ENCODE measurements at places on chromosomes 5 and 9. TPM values are rescaled to one million over a fixed set of nuclear protein-coding genes. Genes with fewer than 3 reads are reported as not detected.

NTRK2 gene
- 9.3 TPM for total RNA-seq

- no peaks in the 10 kb centered on the region for H3K36me3 ChIP-seq
- DNase-seq = no peak
- H3K4me1 ChIP-seq = no peaks in the 10 kb centered on the region
- H3K27me3 ChIP-seq = no peaks in the 10 kb centered on the region
- no peak overlapping the region for H3K4me3 ChIP-seq
Observed at GRCh38 chr9:6922680-6923079, 164.9 kb downstream of the KDM4C start.

GRCh38 chr9:104094534-104095015, 466 bp downstream of the SMC2 start:
- peak overlapping the region; percentile 58 for H3K4me3 ChIP-seq
- peaks cover 7% of the 10 kb centered on the region for H3K4me1 ChIP-seq
- DNase-seq = no peak
- no peaks in the 10 kb centered on the region for H3K27me3 ChIP-seq
- H3K36me3 ChIP-seq = no peaks in the 10 kb centered on the region

- H3K27ac ChIP-seq = peak overlapping the region; percentile 0
- no peak overlapping the region for H3K4me3 ChIP-seq
- no peaks in the 10 kb centered on the region for H3K27me3 ChIP-seq
- no peaks in the 10 kb centered on the region for H3K36me3 ChIP-seq
- no peak for DNase-seq
Observed at GRCh38 chr9:92600462-92601261, 64.9 kb upstream of the ECM2 start.

INSL4 gene
- total RNA-seq = not detected

DNA sequence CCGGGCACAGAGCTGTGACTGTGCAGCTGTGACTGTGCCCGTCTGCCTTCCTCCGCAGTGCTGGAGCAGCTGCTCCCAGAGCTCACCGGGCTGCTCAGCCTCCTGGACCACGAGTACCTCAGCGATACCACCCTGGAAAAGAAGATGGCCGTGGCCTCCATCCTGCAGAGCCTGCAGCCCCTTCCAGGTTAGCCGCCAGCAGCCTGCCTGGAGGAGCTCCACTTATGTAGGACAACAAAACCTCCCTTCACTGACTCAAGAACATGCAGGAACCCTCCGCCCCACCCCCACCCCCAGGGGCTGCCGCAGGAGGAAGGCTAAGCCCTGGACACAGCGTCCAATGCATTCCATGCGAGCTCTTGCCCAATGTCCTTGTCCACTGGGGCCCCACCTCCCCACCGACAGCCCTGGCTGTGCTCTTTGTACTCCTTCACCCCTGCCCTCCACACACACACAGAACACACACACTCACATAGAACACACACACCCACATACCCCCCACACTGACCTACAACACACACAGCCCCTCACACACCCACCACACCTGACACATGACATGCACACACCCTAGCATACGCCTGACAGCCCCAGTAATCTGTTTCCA, 27.9 kb downstream of the AFAP1L1 start:
- no peaks in the 10 kb centered on the region for H3K4me1 ChIP-seq
- no peak overlapping the region for H3K27ac ChIP-seq
- no peaks in the 10 kb centered on the region for H3K36me3 ChIP-seq
- DNase-seq = no peak
- no peaks in the 10 kb centered on the region for H3K27me3 ChIP-seq

ABCA1 gene
- 23.2 TPM for total RNA-seq

DNA sequence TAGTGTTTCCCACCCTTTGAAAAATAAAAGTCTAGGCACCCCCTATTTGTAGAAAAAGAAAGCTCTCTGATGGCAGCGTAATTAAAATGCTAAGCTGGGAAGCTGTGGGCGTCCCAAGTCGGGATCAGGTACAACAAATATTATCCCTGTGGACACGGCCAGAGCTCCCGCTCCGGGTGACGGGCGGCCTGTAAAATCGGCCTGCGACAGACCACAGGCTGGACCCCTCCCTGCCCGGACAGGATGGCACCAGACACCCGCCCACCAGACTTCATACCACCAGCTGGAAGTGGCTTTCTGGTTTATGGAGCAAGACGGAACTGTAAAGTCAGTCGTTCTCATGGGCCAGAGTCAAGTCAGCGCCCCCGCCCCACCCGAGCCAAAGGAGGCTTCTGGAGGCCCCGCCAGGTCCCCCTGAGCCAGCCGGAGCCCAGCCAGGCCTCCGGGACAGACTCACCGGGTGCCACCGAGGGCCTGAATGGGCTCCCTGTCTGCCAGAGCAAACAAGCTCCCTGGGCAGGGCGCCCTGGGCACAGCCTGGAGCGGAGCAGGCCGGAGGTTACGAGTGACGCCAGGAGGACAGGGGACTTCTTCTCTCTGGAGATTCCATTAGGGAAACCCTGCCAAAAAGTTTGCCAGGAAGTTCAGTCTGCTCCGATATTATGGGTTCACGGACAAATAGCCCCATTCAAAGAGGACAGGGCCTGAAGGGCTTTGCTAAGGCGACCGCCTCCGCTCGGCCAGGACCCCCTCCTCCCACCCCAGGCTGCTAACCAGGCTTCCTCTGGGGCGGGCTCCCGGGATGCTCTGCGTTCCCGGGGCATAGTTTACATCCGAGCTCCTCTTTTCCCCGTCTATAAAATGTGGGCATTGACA, 173.7 kb downstream of the ERCC6L2 start:
- no peak overlapping the region for H3K4me3 ChIP-seq
- peak; percentile 37 for DNase-seq
- no peaks in the 10 kb centered on the region for H3K27me3 ChIP-seq
- no peak overlapping the region for H3K27ac ChIP-seq
- no peaks in the 10 kb centered on the region for H3K36me3 ChIP-seq

DNA sequence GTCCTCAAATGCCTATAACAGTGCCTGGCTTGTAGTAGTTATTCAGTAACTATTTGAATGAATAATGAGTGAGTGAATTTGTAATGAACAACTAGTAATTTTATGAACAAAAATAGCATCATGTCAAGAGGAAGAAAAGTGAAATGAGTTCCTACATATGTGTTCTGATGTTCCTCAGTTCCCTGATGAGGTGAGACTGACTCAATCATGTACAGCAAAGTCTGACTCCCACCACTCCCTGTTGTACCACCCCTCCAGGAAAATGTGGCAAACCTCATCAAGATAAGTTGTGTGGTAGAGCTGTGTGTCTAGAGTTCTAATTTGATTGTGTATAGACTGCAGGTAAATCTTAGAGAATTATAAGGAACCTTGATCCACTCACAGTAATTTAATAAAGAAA, 201.6 kb downstream of the GOLPH3 start:
- no peaks in the 10 kb centered on the region for H3K27me3 ChIP-seq
- H3K4me1 ChIP-seq = peaks cover 2% of the 10 kb centered on the region
- no peak overlapping the region for H3K27ac ChIP-seq

GRCh38 chr5:95759634-95760033, 28.5 kb downstream of the RHOBTB3 start:
- H3K27me3 ChIP-seq = no peaks in the 10 kb centered on the region
- H3K27ac ChIP-seq = peak overlapping the region; percentile 4
- no peaks in the 10 kb centered on the region for H3K36me3 ChIP-seq
- no peak for DNase-seq
- H3K4me1 ChIP-seq = peaks cover 16% of the 10 kb centered on the region
- no peak overlapping the region for H3K4me3 ChIP-seq

- no peak overlapping the region for H3K4me3 ChIP-seq
- H3K27ac ChIP-seq = no peak overlapping the region
- H3K36me3 ChIP-seq = no peaks in the 10 kb centered on the region
- no peaks in the 10 kb centered on the region for H3K4me1 ChIP-seq
- no peaks in the 10 kb centered on the region for H3K27me3 ChIP-seq
- DNase-seq = no peak
Observed at GRCh38 chr5:35149041-35149440, 81.2 kb downstream of the PRLR start.

ELOVL7 gene
- total RNA-seq = 1.2 TPM

GRCh38 chr9:129109952-129110739, 447 bp downstream of the CRAT start:
- H3K27ac ChIP-seq = peak overlapping the region; percentile 23
- no peaks in the 10 kb centered on the region for H3K27me3 ChIP-seq
- peak overlapping the region; percentile 78 for H3K4me3 ChIP-seq
- peaks cover 5% of the 10 kb centered on the region for H3K4me1 ChIP-seq
- DNase-seq = no peak
